Stimulated activated CD8-positive, alpha-beta memory T cell treated with anti-CD3 and anti-CD28 coated beads, Interleukin-15, amount 100 ng/mL, for 4 hours (primary cell): ENCODE measurements at places on chromosomes 2 and 18.

DNA sequence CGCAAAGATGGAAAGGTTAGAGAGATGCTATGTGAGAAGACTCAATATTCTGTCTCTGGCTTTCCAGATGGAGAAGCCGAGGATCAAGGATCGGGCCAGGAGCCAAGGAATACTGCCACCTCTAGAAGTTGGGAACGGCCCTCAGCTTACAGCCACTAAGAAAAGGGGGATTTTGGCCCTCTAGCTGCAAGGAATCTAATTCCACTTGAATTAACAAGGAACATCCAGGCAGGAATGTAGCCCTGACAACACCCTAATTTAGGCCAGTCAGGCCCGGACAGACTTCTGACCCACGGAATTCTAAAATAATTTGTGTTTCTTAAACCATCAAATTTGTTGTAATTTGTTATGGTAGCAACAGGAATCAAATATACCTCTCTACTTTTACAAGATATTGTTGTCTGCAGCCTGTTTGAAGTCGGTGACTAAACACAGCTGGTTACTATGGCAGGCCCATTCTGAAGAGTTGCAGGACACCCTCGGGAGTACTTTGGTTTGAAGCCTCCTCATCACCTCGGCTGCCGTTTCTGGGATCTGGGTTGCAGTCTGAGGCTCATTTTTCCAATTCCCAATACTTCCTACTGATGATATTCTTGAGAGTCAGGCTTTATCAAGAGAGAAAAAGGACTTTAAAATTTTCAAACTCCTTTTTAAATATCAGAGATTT is 1131.2 kb downstream of the TSN start:
- DNase-seq = no peak

DNA sequence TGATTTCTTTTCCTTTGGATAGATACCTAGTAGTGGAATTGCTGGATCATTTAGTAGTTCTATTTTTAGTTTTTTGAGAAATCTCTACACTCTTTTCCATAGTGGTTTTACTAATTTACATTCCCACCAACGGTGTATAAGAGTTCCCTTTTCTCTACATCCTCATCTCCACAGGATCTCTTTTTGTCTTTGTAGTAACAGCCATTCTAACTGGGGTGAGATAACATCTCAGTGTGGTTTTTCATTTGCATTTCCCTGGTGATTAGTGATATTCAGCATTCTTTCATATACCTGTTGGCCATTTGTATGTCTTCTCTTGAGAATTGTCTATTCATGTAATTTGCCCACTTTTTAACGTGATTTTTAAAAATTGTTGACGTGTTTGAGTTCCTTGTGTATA is 13.8 kb downstream of the RFTN2 start:
- no peak for DNase-seq

DNA sequence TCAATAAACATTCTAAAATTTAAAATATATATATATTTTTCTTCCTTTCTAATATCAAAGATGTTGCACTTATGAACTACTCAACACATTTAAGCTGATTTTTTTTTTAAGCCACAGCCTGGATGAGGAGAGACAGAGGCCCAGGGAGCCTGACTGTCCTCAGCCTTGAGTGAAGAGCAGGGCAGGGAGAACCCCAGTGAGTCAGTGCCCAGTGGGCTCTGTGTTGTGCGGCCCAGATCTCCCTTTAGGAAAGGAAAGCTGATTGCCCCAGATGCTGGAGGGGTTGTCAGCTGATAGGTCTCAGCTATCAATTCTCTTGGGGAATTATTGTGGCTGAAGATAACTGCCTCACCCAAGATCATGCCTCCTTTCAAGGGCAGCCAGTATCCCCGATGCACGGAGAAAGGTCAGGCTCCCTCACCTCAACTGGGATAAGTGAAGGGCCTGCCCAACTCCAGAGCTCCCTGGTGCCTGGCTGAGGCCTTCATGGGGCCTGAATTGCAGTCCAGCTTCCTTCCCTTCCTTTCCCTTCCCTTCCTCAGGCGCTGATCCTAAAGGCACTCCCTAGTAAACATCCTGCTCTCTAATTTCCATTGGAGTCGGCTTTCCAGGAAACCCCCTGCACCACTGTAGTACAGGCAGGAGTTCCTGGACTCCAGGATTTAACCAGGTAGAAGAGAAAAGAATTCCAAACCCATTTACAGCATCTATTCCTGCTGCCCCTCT is 106.9 kb upstream of the ATL2 start:
- DNase-seq = no peak

DNA sequence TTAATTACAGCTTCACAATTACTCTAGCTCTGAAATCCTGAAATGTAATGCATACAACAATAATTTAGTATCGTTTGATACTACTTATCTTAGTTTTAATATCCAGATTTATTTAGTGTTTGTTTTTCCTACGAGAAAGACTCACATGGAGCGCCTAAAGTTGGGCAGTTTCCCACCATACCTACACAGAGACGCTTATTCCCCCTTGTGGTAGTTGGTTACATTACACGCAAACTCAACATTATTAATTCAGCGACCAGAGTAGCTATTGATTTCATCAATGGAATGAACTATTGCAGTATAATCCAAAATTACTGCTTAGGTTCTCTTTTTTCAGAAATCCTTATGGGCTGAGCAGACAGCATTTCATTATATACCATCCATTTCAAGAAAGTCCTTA is 164.0 kb upstream of the REG3G start:
- no peak for DNase-seq

- DNase-seq = no peak
These were observed 190.1 kb upstream of the AGAP1 start for GRCh38 chr2:235303499-235304291.

DNA sequence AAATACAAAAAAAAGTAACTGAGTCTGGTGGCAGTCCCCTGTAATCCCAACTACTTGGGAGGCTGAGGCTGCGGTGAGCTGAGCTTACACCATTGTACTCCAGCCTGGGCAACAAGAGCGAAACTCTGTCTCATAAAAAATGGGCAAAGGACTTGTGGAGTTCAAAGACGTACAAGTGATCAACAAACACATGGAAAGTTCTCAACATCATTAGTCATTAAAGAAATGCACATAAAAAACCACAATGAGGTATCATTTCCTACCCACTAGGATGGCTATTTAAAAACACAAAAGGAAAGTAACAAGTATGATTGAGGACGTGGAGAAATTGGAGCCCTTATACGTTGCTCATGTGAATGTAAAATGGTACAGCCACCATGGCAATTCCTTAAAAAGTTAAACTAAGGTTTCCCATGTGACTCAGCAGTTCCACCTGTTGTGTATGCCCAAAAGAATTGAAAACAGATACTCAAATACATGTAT is 52.3 kb downstream of the RAB10 start:
- no peak for DNase-seq

DNA sequence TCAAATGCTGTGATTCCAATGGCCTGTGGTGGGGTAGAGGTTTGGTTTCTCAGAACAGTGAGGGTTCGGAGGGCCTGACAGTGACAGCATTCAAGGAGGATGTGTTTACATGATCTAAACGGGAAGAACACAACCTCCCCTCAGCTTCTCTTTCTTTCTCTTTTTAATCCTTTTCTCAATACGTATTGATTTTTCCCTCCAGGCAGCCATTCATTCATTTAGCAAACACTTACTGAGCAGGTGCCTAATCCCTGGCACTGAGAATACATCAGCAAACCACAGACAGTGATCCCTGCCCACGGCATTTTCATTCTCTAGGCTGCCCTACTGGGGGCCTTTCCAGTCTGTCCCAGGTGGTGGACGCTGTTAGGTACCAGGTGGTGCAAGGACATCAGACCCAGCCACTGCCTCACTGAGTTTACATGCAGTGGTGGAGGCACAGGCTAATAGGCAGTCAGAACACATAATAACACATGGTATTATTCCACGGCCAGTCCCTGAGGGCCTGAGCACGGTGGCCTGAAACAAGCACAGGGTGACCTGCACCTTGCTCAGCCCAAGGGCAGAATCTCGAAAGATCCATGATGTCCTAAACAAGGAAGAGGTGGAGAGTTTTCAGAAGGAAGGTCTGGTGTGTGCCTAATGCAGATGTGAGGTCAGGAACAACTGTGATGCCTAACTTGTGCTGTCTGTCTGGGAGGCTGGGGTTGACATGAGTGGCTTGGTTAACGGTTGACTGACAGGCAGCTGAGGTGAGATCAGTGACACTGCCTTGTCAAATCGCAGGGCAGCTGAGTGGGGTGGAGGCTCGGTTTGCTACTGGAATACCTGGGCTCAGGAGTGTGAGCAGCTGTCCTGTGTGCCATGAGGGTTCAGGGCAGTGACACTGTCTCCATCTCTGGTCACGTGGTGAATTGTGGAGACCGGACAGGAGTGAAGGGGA is 785.5 kb upstream of the HS6ST1 start:
- DNase-seq = no peak

- no peak for DNase-seq
These were observed 245.4 kb downstream of the PID1 start for GRCh38 chr2:229025653-229026052.

- DNase-seq = no peak
These were observed 77.7 kb upstream of the FBXO11 start for GRCh38 chr2:47984041-47984440.

DNA sequence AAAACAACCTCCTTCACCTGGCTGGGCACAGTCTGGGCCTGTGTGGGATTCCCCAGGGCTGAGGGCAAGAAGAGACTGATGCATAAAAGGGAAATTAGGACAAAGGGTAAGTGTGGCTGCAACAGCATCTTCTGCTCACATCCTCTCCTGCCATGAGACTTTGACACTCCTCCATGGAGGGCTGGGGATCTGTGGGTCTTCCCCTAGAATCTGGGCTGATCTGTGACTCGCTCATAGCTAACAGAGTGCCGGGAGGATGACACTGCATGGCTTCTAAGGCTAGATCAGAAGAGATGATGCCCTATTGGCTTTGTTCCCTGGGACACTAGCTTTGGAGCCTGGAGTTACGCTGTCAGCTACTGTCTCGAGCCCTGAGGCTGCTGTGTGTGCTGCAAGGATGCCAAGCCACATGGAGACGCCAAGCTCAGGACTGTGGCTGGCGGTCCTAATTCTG is 24.3 kb downstream of the MOCOS start:
- DNase-seq = no peak

DNA sequence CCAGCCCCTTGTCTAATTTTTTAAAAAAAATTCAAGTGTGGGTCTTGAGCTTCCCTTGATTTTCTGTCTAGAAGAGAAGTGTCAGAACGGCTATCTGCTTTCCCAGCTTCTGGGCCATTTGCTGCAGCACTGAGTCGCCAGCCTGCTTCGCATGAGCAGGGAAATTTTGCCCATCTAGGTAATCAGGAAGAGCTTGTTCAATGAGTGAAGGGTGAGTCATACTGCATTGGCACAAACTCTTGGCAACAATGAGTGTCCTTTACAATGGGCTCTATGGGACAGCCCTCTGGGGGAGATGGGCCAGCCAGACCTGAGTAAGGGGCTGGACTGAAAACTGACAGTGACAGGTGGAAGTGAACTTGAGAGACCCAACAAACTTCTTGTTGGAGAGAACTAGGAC is 2.4 kb upstream of the RNF144A start:
- no peak for DNase-seq

DNA sequence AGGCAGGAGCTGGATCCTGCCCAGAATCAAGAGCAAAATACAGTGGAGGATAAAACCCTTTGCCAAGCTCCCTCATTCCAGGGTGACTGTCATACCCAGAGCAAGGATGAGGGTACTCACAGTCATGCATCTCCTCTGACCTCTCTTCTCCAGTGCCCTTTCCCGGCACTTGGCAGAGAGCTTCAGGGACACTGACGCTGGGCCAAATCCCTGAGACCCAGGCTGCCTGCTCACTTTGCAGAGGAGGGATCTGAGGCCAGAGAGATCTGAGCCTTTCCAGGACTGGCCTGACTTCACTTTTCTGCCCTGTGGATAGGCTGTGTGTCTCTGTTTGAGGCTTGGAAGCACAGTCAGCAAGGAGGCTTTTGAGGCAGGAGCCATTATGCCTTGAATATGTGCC is 330.0 kb downstream of the CELF4 start:
- DNase-seq = no peak
